ENCODE measurements at places on chromosomes 6 and 20.

GRCh38 chr6:44073612-44074438, 53.4 kb downstream of the MRPL14 start:
- DNase-seq: no peak

DNA sequence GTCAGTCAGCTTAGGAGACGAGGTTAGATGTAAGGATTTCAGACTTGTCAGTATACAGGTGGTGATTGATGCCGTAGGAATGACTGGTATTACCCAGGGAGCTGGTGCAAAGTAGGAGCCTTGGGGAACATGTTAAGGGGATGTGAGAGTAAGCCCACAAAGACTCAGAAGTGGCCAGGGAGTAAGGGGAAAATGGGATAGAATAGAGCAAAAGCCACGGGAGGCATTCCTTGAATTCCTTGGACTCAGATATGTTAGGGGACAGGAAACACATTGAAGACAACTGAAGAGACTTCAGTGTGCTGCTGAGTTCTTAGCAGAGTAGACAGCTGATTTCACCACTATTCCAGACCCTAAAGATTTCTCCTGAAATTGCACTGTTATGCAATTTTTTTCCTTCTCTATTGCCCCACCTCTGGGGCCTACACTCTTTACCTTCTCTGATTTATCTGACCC, 1.2 kb upstream of the ACAT2 start:
- no peak for DNase-seq

- no peak for DNase-seq
Measured at GRCh38 chr6:116090251-116090650, 10.4 kb upstream of the NT5DC1 start.

DNA sequence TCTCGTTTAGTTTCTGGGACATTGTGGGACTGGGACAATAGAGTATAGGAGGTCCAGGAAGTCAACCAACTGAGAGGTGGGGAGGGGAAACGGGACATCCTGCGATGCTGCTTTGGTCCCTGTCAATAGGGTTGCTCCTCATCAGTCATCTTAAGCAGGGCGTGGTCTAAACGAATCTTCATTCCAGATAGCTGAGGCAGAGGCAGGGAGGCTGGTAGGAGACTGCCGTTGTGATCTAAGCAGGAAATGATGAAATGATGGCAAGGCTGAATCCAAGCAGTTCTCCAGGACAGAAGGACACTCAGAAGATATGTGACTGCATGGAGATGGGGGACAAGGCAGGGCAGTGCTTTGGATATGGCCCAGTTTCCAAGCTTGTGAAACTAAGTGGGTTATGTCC, 953.4 kb downstream of the KIF16B start:
- no peak for DNase-seq

DNA sequence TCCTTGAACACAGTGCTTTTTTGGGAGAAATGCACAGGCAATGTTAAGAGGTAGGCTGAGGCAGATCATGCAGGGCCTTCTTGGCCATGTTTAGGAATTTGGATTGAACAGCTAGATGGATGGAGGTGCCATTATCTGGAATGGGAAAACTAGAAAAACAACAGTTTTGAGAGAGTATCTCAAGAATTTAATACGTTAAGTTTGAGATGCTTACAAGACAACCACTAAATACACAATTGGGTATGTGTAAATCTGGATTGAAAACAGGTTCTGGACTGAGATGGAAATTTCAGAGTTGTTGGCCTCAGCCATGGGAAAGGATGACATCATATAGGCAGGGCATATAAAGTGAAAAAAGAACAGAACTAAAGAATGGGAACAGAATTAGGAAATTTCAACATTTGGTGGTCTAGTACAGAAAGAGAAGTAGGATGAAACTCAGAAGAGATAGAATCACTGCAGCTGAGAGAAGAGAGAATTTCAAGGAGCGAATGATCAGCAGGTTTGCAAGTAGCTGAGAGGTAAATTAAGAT, 37.1 kb downstream of the NCOA7 start:
- DNase-seq: no peak

GRCh38 chr6:98847779-98848538, 13.6 kb downstream of the POU3F2 start:
- no peak for DNase-seq

Measured in stimulated activated CD8-positive, alpha-beta memory T cell treated with anti-CD3 and anti-CD28 coated beads, Interleukin-4, amount 100 ng/mL, for 1 hour (primary cell).